ENCODE measurements at places on chromosomes 13 and 19.
A peak's percentile ranks its signal among the peaks of the same experiment; 100 is the strongest.

DNA sequence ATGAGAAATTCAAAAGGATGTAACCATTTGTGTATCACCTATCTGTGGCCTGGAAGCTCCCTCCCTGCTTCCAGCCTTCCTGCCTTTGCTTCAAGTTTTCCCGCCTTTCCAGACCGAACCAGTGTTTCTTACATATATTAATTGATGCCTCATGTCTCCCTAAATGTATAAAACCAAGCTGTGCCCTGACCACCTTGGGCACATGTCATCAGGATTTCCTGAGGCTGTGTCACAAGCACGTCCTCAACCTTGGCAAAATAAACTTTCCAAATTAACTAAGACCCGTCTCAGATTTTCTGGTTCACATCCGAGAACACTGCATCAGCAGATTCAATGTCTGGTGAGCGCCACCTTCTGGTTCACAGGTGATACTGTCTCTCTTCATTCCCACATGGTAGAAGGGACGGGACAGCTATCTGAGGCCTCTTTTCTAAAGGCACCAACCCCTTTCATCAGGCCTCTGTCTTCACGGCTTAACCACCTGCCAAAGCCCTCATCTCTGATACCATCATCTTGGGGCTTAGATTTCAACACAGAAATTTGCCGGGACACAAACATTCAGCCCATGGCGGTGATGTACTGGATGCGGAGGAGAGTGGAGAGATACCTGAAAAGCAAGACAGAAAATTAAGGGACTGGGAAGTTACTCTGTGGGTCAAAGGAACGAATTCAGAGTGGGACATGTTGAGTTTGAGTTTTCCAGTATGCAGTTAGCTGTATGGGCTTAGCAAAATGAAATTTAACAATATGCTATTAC lies 58.7 kb upstream of the PABPC3 start:
- H3K4me3 ChIP-seq: no peak overlapping the region
- no peaks in the 10 kb centered on the region for H3K27me3 ChIP-seq
- peak; percentile 78 for DNase-seq
- H3K36me3 ChIP-seq: no peaks in the 10 kb centered on the region
- no peak overlapping the region for H3K27ac ChIP-seq

GRCh38 chr19:23474172-23474571 lies 78.9 kb upstream of the ZNF91 start:
- H3K27me3 ChIP-seq: no peaks in the 10 kb centered on the region
- no peak for DNase-seq
- no peak overlapping the region for H3K4me3 ChIP-seq
- no peak overlapping the region for H3K27ac ChIP-seq

GRCh38 chr13:95642999-95643398 lies 1.5 kb downstream of the DZIP1 start:
- no peak for DNase-seq
- H3K36me3 ChIP-seq: peaks cover 11% of the 10 kb centered on the region
- peaks cover 10% of the 10 kb centered on the region for H3K4me1 ChIP-seq
- no peak overlapping the region for H3K27ac ChIP-seq

DNA sequence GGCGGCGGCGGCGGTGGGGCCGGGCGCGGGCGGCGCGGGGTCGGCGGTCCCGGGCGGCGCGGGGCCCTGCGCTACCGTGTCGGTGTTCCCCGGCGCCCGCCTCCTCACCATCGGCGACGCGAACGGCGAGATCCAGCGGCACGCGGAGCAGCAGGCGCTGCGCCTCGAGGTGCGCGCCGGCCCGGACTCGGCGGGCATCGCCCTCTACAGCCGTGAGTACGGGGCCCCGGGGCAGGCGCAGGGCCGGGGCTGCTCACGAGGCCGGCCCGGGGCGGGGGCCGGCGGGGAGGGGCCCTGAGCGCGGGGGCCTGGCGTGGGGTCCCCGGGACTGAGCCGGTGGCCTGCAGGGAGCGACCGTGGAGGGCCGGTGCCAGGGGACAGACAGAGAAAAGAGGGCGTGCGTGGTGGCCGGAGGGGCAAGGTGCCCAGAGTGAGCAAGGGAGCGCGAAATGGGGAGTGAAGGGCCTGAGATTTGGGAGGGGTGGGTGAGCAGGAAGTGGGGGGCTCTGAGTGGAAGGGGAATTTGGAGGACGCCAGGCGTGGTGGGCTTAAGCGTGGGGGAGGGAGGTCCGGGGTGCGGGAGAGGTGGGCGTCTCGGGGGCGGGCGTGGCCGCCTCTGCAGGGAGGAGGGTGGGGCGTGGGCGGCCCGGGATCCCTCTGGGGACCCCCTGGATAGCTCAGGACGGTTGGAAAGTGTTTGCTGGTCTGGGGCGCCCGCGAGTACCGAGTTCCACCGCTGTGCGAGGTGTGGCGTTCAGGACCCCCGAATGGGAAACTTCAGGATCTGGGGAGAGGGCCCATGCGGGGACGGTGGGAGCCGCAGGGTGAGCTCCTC lies 575 bp downstream of the CARM1 start:
- peaks cover 6% of the 10 kb centered on the region for H3K4me1 ChIP-seq
- no peaks in the 10 kb centered on the region for H3K36me3 ChIP-seq
- peak; percentile 60 for DNase-seq

DNA sequence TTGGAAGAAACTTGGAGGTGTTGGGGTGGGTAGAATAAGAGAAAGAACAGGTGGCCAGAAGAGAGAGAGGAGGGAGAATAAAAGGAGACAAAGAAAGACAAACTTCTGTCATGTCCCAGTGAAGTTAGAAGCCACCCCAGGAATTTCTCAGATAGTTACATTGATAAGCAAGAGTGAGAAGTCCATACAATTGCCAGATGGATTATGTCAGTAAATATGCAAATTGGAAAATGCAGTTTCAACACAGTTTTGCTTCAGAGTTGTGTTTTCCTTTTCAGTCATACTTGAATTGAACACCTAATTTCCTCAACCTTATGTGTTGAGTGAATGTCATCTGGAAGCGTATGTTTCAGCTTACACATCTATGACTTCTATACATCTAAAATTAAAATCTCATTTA lies 139.2 kb downstream of the RXFP2 start:
- no peak overlapping the region for H3K4me3 ChIP-seq
- no peak for DNase-seq
- no peak overlapping the region for H3K27ac ChIP-seq
- H3K4me1 ChIP-seq: peaks cover 5% of the 10 kb centered on the region

- H3K4me3 ChIP-seq: no peak overlapping the region
- no peaks in the 10 kb centered on the region for H3K36me3 ChIP-seq
- no peaks in the 10 kb centered on the region for H3K4me1 ChIP-seq
- no peak for DNase-seq
Measured at GRCh38 chr13:107580741-107581412, 634.5 kb downstream of the LIG4 start.

DNA sequence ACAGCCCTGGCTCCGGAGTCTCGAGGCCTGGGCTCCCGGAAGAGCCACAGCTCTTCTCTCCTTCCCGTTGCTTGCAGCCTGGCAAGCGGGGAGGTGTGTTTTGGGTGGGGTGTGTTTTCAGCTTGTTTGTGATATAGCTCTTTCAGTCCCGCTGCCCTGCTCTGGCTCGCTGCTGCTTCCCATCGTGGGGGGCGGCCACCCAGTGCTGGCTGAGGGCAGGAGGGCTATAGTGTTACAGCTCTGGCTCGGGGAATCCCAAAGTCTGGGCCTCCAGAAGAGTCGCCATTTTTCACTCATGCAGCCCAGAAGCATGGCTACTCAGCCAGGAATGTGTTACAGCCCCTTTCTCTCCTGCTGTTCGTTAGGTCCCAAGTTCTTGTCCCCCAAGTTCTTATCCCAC lies 2.2 kb upstream of the ZNF256 start:
- no peak overlapping the region for H3K4me3 ChIP-seq
- H3K36me3 ChIP-seq: no peaks in the 10 kb centered on the region
- no peak for DNase-seq
- H3K27me3 ChIP-seq: no peaks in the 10 kb centered on the region
- peaks cover 9% of the 10 kb centered on the region for H3K4me1 ChIP-seq
- H3K27ac ChIP-seq: no peak overlapping the region

DNA sequence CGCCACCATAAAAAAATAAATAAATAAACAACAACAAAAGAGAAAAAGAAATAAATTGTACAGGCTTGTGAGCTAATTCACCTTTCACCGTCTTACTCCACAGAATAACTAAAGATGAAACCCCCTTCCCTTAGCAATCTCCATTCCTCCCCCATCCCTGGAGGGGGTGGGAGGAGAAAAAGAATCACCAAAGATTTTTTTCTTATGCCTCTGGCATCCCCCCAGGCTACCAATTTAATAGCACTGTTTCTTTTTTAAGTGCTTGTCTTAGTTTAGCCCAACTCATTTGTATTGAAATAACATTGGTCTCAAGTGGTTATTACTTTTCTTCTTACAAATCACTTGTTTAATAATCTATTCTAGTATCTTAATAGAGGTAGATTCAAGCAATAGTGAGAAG lies 23.9 kb upstream of the KLF5 start:
- no peaks in the 10 kb centered on the region for H3K4me1 ChIP-seq
- H3K36me3 ChIP-seq: no peaks in the 10 kb centered on the region
- DNase-seq: no peak
- H3K4me3 ChIP-seq: no peak overlapping the region

DNA sequence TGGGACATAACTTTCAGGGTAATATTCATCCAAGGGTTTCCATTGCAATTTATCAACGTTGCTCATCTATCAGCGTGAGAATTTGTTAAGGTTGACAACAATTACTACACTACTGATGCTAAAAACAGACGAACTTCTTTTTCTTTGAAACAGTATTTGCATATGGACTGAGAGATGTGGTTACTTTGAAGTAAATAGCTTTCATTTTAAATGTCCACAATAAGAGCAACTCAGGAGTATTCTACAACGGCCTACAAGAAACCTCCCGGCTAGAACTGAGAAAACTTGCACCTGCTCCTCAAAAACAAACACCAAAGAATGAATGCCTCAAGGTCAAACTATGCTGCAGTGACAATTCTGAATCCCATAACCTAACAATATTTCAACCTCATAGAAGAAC lies 238.4 kb downstream of the IRS2 start:
- no peak overlapping the region for H3K27ac ChIP-seq
- H3K36me3 ChIP-seq: no peaks in the 10 kb centered on the region
- no peaks in the 10 kb centered on the region for H3K4me1 ChIP-seq

DNA sequence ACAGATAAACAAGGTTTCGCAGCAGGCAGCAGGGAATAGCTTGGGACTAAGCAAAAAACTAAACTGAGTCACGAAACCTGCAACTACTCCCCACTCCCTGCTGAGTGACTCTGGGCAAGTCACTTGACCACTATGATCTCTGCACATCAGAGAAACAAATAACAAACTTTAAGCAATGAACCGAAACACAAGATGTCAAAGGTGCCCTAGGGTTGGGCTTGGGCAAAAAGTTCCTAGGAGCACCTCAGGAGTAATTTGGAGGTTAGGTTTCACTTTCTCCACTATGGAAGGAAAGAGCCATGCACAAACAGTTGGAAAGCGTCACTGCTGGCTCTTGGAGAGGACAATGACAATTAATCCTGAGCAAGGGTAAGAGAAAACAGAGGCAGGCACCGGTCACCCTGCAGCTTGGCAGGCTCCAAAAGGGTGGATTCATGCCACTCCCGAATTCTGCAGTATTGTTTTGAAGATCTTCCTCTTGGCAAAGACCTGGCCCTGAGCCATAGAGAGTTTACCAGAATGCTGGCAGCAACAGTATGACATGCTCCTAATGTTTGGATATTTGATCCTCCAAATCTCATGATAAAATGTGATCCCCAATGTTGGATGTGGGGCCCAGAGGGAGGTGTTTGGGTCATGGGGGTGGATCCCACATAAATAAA lies 60.3 kb downstream of the CRYL1 start:
- no peaks in the 10 kb centered on the region for H3K27me3 ChIP-seq
- no peak overlapping the region for H3K4me3 ChIP-seq
- DNase-seq: peak; percentile 25
- H3K36me3 ChIP-seq: no peaks in the 10 kb centered on the region
- peaks cover 19% of the 10 kb centered on the region for H3K4me1 ChIP-seq
- no peak overlapping the region for H3K27ac ChIP-seq

DNA sequence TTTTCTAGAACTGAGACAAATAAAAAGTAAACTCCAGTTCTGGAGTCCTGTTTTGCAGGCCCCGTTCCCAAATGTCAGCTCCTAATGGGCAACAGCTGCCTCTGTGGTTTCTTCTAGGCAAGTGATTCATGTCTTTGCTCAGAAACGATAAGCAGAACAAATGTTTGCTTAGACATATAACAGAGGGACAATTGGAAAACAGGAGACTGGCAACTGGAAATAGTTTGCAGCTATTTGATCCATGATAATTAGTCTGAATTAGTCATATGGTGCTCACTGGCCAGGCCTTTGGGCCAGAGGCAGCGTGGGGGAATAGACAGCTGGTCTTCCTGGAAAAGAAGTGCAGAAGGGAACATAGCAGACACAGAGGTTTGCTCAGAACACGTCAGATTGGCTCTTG lies 29.2 kb upstream of the TSHZ3 start:
- no peaks in the 10 kb centered on the region for H3K4me1 ChIP-seq
- H3K27ac ChIP-seq: no peak overlapping the region
- H3K27me3 ChIP-seq: peaks cover 9% of the 10 kb centered on the region
- no peaks in the 10 kb centered on the region for H3K36me3 ChIP-seq
- no peak for DNase-seq
- H3K4me3 ChIP-seq: no peak overlapping the region

DNA sequence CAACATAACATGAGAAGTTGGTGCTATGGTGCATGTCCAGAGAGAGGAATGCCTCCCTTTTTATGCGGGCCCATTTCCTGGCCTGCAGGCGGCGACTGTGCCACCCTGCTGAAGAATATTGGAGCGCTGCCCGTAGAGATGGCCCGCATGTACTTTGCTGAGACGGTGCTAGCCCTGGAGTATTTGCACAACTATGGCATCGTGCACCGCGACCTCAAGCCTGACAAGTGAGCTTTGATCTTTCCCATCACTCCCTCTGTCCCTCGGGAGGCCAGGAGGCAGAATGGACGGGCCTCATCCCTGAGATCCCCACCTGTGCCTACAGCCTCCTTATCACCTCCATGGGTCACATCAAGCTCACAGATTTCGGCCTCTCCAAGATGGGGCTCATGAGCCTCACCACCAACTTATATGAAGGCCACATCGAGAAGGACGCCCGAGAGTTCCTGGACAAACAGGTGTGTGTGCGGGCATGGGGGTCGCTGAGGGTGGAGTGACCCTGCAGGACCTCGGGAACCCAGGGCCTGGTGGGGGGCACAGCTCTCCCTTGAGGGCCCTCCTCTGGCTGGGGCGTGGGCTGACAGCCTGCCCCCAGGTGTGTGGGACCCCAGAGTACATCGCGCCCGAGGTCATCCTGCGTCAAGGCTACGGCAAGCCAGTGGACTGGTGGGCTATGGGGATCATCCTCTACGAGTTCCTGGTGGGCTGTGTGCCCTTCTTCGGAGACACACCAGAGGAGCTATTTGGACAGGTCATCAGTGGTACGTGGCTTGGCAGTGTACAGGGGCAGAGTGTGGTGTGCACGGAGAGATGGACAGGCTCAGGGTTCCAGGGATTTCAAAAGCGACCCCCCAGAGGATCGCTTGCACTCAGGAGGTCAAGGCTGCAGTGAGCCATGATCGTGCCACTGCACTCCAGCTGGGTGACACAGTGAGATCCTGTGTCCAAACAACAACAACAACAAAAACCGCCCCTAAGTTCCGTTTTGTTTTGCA lies 16.2 kb downstream of the DNASE2 start:
- no peaks in the 10 kb centered on the region for H3K36me3 ChIP-seq
- H3K4me1 ChIP-seq: peaks cover 4% of the 10 kb centered on the region
- no peak for DNase-seq
- no peaks in the 10 kb centered on the region for H3K27me3 ChIP-seq
- no peak overlapping the region for H3K4me3 ChIP-seq

Measured in cardiac muscle cell (in vitro differentiated cells and primary cell).